ENCODE measurements at places on chromosomes 5 and 9. TPM values are rescaled to one million over a fixed set of nuclear protein-coding genes. Genes with fewer than 3 reads are reported as not detected.

DNA sequence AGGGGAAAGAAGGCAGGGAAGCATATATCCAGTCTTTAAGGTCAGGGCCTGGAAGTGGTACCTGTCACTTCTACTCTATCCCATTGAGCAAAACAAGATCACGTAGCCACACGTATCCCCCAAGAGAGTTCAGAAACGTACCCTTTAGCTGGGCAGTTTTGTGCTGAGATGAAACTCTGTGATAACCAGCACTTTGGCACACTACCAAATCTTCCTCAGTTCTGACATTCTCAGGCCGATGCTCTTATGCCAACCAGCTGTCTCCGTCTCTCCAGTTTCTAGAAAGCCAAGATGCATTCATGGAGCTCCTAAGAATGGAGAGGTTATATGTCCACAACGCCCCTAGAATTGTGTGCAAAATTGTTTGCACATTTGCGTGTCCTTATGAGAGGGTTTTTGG lies 176.6 kb upstream of the MSX2 start:
- DNase-seq, result no peak

DNA sequence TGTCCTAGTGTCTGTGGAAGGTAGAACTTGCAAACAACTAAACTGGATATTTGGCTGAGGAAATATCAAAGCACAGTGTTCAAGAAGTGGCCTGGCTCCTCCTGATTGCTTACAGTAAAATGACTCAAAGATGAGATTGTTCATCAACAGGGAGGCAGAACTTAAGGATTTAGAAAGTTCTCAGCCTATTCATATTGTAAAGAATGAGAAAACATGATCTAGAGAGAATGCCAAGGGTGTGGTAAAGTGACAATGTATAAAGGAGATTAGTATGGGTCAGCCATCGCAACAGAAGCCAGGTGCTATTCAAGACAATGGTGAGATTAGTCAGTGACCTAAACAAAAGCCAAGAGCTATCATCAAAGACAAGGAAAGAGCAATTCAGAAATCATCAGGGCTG lies 372.3 kb downstream of the SPOCK1 start:
- no peak for DNase-seq

Gene SLC6A3
- not detected for total RNA-seq

Gene EFNA5
- 24.6 TPM for total RNA-seq

GRCh38 chr5:118405650-118406061 lies 582.7 kb downstream of the DTWD2 start:
- DNase-seq, result no peak

All from kidney epithelial cell (primary cell).